ENCODE measurements at places on chromosomes 5 and 9.

- DNase-seq = no peak
Observed at GRCh38 chr5:102760815-102761214, 5.7 kb downstream of the PAM start.

GRCh38 chr9:96497117-96497399 is 47.1 kb downstream of the HABP4 start:
- no peak for DNase-seq

GRCh38 chr5:6781716-6782115 is 68.5 kb downstream of the TENT4A start:
- DNase-seq = no peak

DNA sequence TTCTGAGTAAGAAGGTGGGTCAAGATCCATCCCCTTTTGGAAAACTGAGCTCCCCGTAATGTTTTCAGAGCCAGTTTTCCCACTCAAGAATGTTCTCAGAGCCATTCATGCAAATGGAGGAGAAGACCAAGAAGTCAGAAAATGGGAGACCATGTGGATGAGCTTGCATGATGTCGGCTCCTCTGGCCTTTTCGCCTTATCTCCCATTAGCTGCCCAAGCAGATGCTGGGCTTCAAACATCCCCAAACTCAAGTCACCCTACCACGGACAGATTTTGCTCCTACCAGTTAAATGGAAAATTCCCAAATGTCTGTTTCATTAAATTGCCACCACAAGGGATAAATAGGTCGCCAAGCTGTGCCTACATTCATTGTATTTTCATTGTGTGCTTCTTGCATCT is 161.4 kb downstream of the ICE1 start:
- no peak for DNase-seq

- DNase-seq = no peak
Observed at GRCh38 chr9:93268551-93269314, 84.8 kb downstream of the WNK2 start.
